ENCODE measurements at places on chromosomes 13 and 19.

DNA sequence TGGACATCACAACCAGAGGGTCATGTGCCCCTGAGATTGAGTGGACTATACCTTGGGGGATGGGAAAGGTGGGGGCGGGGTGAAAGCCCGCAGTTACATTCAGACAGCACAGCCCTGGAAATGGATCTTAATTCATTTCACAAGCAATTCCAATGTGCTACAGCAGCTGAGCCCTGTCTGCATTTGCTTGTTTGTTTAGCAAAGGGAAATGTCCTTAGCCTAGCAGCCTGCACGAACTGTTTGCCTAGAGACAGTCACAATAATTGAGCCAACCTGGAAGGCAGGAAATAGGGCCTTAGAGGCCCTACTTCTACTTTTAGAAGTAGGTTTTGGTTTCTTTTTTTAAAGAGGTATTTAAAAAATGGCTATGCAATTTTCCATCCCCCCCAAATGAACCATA lies 177.3 kb upstream of the KL start:
- no peak for DNase-seq

DNA sequence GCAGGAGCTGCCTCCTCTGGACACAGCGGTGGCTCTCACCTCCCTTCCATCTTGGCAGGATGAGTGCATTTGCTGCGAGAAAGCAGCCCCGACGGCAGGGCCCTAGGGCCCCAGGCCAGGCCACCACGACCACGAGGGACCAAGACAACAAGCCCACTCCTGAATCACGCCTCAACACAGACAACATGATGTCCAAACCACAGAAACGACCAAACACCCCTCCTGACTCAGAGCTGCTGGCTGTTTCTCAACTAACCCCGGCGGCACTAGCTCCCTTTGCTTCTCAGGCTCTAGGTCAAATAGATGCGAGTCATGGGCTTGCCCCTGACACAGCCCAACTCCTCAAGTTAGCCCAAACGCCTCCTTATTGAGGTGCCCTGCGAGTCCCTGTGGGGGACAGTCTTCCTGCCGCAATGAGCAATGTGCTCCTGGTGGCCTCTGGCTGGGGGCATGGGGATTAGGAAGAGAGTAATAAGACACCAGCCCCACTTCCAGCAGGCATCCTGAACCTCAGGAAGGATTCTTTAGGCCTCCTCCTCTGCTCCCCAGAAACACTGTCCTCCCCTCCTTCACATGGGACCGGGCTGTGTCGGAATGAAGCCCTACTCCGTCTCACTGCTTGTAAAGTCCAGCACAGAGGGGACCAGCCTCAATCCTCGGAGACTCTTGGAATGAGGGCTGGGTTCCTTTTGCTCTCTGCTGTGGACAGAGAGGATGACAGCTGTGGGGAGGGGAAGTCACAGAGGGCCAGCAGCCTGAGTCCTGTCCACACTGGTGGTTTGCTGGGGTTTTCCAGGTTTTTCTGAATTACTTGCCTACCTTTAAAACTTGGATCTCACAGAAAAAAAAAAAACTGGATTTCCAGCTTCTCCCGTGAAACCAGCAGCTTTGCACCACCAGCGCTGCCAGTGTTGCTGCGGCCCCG lies 6.9 kb upstream of the ATF5 start:
- peak; percentile 45 for DNase-seq

DNA sequence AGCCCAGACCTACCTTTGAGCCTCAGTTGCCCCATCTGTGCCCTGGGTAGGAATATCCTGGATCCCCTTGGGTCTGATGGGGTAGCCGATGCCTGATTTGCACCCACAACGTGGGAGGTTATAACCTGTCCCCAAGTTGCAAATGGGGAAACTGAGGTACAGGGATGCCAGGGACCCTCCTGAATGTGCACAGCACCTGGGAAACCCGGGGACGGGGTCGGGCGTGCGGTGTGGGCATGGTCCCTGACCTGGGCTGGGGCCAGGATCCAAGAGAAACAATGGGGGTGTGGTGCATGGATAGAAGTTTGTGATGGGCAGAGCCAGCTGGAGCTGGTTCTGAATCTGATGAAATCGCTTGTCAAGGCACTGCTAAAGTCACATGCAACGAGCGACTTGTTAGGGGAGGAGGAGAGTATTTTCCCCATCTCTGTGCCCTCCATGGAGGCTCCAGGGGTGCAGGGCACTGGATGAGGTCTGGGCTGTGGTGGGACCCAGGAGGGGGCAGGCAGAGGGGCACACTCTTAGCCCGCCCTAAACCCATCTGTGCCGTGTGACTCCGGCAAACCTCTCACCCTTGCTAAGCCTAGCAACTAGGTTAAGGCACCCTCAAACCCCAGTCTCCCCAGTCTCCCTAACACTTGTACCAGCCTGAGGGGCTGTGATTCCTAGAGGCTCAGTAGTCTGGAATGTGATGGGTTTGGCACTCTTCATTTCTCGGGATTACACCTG lies 749 bp downstream of the GDF15 start:
- DNase-seq: peak; percentile 25

- DNase-seq: no peak
These were observed 83.8 kb downstream of the GJA3 start for GRCh38 chr13:20077086-20077485.

DNA sequence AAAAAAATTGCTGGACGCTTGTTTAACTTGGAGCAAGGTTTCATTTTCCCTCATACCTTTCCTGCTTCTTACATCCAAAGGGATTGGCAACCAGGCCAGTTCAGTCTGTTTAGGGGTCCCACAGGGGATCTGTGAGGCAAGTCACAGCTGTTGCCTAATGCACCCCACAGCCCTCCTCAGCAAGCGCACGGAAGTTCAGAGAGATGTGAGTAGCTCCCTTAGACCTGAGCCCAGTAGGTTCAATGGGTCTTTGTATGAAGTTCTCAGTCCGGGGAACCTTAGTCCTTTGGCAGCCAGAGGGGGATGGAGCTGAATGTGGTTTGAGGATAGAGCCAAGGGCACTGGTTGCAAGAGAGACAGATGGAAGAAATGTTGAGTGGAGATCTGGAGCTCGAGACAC lies 13.0 kb downstream of the SAMD4B start:
- no peak for DNase-seq

DNA sequence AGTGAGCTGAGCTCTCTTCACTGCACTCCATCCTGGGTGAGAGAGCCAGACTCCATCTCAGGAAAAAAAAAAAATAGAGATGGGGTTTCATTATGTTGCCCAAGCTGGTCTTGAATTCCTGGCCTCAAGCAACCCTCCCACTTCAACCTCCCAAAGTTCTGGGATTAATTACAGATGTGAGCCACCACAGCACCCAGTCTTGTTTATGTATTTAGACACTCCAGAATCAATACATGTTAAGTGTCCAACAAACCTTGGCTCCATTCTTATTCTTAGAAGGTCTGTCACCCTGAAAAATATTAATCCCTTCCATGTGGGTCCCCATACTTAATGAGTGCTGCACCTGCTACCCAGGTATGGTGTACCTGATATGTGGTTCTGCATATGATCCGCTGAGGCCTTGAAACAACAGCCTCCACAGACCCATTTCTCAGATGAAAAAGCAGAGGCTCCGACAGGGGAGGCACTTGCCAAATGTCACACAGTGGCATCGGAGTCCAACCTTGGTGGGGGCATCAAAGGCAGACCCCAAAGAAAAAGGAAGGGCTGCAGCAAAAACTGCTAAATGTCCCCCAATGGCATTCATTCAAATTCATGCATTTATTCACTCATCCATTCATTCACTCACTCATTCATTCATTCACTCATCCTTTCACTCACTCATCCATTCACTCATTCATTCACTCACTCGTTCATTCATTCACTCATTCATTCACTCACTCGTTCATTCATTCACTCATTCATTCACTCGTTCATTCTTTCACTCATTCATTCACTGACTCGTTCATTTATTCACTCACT lies 16.7 kb downstream of the TICAM1 start:
- no peak for DNase-seq

- DNase-seq: no peak
These were observed 1.1 kb downstream of the LSM14A start for GRCh38 chr19:34173193-34173956.

DNA sequence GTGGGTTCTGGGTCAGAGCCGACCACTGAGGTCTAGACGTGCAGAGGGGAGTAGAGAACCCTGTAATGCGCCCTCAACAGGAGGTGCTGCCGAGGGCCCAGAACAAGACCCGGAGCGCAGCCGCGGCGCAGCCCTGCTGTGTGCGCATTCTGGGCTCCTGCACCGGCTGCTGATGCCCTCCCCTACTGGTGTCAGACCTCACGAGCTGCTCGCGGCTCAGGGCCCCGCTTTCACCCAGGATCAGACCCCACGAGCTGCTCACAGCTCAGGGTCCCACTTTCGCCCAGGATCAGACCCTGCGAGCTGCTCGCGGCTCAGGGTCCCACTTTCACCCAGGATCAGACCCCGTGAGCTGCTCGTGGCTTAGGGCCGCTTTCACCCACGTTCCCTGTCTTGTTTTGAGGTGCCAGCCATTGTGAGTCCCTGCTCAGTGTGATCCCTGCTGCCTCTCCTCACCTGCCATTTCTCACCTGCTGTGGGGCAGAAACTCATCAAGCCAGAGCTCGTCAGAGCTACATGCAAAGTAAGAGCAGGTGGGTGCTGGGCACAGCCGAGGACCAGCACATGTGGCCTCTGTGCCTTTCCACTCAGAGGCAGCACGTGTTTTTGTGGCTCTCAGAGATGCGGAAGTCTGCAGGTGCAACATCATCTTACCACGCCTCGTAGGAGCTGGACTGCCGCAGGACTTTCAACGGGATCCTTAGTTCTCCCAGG lies 47.0 kb upstream of the C13orf46 start:
- no peak for DNase-seq

DNA sequence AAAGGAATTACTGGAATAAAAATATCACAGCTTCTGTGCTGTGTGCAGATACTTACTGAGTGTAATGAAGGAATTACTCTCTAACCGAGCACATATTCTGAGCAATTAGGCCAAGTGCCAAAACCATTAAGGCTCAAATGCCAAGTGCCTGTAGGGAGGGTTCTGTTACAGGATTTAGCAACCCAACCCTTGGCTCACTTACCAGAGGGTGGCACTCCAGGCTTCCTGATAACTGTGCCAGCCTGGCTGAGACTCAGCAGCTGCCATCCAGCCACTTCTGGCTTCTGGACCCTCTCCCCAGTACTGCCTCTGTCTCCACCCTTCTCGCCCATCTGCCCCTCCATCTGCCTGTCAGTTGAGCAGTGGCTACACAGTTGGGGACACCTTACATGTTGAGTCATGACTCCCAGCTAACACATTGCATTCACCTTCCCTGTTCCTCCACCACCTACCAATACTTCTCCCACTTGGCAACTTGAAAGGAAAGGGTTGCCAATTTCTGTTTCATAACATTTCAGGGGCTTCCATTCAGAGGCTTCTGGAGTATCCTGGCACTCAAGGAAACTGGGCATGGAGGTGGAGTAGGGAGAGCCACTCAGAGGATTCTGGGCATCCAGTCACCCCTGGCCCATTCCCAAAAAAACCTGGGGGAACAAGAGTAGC lies 110.5 kb downstream of the COG6 start:
- DNase-seq: no peak
